ENCODE measurements at places on chromosomes 13 and 19.

GRCh38 chr19:58034477-58034793 lies 610 bp downstream of the ZSCAN1 start:
- DNase-seq, result no peak

GRCh38 chr13:31522396-31522795 lies 216.9 kb upstream of the RXFP2 start:
- no peak for DNase-seq

DNA sequence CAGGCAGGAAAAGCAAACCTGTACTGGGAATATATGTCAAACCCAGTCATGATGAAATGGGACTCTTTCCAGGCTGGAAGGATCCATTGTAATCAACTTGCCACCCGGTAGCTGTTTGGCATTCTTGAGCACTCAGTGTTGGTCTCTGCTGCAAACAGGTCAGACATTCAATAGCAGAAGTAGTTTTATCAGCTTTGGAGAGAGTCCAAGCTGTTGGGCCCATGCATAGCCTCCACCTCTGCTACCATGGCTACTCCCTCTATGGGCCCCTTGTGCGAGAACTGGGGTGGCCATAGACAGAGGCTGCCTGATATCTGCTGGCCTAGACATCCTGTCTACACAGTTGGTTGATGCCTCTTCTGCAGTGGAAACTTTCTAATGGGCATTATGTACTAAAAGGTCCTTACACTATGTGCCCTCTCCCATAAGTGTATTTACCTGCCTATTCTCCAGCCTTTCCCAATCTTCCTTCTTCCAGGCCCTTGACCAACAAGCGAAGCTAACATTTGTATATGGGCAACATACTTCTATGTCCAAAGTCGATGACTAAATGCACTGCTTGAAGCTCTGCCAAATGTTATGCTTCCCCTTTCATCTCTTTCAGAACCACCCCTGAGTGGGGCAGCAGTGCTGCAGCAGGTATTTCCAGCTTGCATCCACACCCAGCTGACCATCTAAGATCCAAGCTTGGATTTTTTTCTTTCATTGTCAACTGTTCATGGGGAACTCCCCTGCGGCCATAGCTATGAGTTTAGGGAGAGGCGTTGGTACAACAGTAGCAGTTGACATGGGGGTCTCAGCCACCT lies 5.3 kb upstream of the RNF6 start:
- DNase-seq, result no peak

GRCh38 chr19:34265221-34265650 lies 10.9 kb downstream of the GARRE1 start:
- no peak for DNase-seq

GRCh38 chr19:1748115-1748872 lies 5.0 kb upstream of the ONECUT3 start:
- DNase-seq, result no peak

- DNase-seq, result no peak
Measured at GRCh38 chr13:36344173-36344572, 2.0 kb downstream of the SPART start.

- DNase-seq, result no peak
Measured at GRCh38 chr19:8552810-8553209, 24.4 kb downstream of the MYO1F start.

- no peak for DNase-seq
Measured at GRCh38 chr13:23852351-23852750, 36.8 kb downstream of the MIPEP start.

GRCh38 chr19:40809358-40810086 lies 10.5 kb downstream of the EGLN2 start:
- DNase-seq, result no peak

DNA sequence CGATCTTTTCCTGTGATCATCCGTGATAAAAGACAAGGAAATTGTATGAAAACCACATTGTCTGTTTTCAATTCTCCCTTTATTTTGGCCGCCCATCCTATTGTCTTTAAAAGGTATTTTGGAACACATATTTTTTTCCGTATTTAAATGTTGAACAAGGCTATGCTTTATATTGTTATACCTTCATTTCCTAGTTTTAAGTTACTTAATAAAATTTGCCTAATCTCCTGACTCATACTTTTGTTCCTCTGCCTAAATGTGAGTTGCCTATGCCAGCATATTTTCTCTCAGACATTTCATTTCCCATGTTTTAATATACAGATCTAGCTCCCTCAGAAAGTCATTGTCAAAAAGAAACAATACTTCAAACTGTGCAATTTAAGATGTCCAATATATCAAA lies 104.2 kb downstream of the SLITRK6 start:
- no peak for DNase-seq

DNA sequence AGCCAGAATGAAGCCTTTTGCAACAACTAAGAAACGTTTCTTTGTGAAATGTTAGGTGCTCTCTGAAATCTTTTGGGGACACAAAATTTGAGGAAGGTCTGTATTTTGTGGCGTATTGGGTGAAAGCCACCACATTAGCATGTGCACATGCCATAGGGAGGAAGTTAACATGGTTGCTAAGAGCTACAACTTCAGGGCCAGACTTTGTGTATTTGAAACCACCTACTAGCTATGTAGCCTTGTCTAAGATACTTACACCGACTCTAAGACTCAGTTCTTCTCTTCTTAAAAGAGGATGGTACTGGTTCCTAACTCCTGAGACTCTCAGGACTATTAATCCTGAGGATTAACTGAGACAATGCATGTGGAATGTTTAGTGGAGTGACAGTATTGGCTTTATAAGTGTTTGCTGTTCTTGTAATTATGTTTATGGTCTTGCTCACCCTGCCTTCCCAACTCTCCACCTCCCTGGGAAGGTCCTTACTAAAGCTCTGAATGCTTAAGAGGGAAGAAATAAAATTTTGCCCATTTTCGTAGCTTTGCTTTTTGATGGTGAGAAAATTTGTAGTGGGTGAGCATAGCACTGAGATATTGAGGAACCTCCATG lies 15.5 kb downstream of the SERP2 start:
- no peak for DNase-seq

GRCh38 chr19:2544576-2545415 lies 68.9 kb downstream of the GADD45B start:
- no peak for DNase-seq

DNA sequence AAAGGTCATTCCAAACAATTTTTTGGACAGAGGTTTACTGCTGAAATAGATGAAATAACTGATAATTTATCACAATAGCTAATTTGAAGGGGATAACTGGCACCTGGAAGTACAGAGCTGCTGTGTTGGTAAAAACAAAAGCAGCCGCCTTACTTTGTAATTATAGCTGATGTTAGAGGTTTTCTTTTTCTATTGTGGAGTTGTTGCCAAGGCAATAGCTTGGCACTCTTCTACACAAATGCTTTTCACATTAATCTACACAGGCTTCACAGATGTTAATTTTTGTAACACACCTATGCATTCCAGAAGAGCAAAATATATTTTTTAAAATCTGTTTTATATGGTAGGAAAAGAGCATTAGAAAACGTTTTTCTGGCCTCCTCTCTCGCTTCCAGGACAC lies 56.9 kb downstream of the LACC1 start:
- no peak for DNase-seq

DNA sequence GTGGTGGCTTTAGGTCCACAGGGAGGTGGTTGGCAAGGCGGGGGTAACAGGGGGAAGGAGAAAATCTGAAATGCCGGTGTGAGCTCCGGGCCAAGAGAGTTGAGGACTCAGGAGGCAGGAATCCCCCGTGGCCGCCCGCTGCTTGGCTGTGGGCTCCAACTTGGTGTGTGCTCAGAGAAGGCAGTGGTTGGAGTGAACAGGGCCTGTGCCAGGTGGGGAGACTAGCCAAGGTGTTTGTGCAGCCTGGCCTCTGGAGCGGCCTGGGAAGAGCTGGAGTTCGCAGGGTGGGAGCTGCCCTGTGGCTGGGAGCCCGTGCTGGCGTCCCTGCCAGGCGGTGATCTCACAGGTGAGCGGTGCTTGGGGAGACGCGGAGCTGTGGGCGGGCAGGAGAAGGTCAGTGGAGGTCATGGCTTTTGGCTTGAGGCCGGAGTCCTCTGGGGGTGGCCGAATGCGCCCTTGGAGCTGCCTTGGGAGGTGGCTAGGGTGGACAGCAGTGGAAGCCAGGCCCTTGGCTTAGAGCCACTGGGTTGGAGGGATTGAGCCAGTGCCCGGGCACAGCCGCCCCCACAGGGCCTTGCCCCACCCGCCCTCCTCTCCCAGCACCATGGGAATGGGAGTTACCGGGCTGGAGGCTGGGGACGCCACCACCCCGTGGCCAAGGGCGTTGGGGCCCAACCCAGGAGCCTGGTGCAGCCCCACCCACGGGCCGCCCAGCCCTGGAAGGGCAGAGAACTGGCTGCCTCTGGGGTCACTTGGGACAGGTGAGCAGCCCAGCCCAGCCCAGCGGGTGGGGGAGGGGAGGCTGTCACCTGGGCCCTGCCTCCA lies 7.1 kb upstream of the CIRBP start:
- DNase-seq, result peak; percentile 37

GRCh38 chr13:37481885-37482227 lies 116.7 kb downstream of the POSTN start:
- DNase-seq, result no peak

- DNase-seq, result no peak
Measured at GRCh38 chr13:114149774-114150740, 17.6 kb upstream of the RASA3 start.

- DNase-seq, result no peak
Measured at GRCh38 chr13:30364876-30365275, 57.4 kb upstream of the UBE2L5 start.

DNA sequence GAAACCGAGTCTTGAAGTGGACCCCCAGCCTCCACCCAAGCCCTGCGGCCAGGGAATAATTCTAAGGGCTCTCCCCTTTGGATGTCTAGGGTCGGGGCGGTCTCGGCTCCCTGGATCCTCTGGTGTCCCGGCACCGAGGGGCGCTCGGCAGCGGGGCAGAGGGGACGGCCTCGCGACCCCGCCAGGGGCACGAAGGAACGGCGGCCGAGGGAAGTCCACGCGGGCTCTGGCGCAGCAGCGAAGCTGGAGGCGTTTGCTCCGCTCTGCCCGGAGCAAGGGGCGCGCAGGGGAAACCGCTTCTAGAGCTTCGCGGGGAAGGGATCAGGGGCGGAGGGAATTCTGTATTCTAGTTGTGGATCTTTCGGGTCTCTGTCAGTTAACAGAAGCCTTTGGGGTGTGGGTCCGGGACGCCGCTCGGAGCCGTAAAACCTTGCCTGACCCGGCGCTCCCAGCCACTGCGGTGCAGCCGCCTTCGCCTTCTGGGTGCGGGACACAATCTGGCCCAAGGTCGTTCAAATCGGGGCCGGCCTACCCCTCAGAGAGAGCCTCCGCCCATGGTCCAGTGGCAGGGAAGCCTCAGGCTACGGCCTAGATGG lies 118.2 kb downstream of the KCNRG start:
- no peak for DNase-seq

GRCh38 chr19:31352782-31353651 lies 3.8 kb upstream of the TSHZ3 start:
- no peak for DNase-seq

DNA sequence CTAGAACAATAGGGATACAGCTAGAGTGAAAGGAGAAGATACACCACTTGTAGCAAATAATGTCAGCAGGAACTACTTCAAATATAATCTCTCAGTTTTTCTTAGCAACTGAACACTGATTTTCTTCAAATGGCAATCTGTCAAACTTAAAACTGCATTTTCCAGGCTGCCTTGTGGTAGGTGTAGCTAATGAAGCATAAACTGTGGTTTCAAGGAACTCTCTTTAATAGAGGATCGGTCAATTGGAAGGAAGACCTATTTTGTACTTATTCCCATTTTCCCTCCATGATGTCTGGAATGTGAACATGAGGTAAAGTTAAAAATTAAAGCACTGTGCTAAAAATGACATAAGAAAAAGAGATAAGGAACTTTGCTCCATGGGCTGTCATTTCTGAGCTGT lies 1261.9 kb downstream of the PCDH17 start:
- DNase-seq, result no peak

GRCh38 chr19:55690769-55691545 lies 15.9 kb downstream of the EPN1 start:
- no peak for DNase-seq

DNA sequence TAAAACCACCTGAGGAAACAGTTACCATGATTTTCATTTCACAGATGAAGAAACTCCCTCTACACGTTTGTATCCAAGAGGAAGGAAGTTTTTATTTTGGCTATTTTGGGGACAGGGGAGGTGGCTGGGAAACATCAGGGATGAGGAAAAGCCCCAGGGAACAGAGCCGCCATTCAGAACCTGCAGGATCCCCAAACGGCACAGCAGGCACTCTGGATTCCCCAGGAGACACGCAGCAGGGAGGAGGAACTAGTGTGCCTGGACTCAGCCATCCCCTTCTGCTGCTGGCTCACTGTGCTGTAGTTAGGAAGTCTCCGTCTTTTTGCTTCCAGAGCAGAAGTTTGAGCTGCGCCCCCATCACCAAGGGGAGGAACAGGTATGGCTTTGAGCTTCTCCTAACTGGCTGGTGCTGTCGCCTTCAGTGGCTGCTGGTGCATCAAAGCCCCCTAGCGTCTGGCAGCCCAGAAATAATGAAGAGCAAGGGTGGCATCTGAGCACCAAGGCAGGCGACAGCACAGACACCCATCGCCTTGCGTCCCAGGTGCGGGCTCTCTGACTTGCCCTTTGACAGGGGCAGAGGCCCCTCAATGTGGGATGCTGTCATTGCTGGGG lies 4.2 kb downstream of the NAPA start:
- DNase-seq, result no peak

DNA sequence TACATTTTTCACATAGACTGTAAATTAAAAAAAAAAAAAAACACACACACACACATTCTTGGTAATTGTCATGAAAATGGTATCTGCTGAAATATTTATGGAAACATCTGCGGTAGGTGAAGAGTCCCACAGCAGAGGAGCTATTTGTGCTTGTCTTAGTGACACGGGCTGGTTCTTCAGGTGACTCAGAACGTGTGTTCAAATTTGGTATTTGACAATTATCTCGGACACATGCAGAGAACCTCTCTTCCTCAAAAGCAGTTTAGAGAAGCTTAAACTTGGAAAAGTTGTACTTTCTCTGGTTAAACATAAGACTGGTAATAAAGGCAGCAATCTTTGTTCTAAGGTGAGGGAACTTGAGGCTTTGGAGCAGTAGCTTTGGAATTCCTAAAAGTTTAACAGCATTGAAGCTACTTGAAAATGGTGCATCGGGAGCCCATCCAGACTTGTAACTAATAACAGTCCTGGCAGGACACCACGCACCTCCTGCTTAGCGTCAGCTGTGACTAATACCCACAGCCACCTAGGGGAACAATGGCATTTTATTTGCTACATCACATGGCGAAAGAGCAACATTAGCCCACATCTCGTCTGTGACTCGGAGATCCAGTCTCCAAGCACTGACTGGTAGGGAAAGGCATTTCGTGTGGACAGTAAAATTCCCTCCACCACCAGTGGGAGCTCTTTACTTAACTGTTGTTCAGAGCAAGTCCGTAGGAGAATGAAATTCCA lies 1505.1 kb upstream of the SLC10A2 start:
- no peak for DNase-seq

- DNase-seq, result no peak
Measured at GRCh38 chr19:38711726-38712153, 32.5 kb downstream of the CAPN12 start.

GRCh38 chr13:67464154-67464553 lies 234.0 kb upstream of the PCDH9 start:
- DNase-seq, result no peak

- no peak for DNase-seq
Measured at GRCh38 chr13:33109271-33109697, 93.1 kb downstream of the KL start.
